GM12864 (cell line): ENCODE measurements at places on chromosomes 6 and 20.

DNA sequence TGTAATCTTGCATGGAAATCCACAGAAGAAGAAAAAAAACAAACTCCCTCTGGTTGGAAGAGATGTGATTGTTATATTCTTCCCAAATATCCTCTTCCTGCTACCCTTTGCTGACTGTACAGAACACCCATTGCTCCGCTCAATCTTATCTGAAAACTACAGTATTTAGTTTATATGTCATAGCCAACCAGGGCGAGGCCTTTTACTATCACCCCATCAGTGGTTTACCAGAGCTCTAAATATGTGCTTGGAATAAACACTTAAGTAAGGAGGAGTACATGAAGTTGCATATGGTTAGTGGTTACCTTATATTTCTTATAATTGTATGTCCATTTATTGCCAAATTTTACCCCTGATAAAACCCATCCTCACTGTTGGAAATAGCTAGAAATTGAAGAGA is 12.2 kb downstream of the PRL start:
- DNase-seq, result no peak

GRCh38 chr6:28606424-28607391 is 81.0 kb downstream of the GPX5 start:
- DNase-seq, result no peak

DNA sequence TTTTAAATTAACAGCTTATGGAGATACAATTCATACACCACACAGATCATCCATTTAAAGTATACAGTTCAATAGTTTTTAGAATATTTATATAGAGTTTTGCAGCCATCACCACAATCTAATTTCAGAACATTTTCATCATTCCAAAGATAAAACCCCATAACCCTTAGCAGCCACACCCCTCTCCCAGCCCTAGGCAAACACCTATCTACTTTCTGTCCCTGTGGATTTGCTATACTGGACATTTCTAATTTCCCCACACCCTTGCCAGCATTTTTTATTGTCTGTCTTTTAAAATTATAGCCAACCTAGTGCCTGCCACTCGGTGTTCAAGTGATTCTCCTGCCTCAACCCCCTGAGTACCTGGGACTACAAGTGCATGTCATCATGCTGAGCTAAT is 23.0 kb upstream of the AKAP7 start:
- no peak for DNase-seq

- DNase-seq, result no peak
Measured at GRCh38 chr6:98583506-98583905, 250.9 kb upstream of the POU3F2 start.
